ENCODE measurements at places on chromosomes 12 and 14.

DNA sequence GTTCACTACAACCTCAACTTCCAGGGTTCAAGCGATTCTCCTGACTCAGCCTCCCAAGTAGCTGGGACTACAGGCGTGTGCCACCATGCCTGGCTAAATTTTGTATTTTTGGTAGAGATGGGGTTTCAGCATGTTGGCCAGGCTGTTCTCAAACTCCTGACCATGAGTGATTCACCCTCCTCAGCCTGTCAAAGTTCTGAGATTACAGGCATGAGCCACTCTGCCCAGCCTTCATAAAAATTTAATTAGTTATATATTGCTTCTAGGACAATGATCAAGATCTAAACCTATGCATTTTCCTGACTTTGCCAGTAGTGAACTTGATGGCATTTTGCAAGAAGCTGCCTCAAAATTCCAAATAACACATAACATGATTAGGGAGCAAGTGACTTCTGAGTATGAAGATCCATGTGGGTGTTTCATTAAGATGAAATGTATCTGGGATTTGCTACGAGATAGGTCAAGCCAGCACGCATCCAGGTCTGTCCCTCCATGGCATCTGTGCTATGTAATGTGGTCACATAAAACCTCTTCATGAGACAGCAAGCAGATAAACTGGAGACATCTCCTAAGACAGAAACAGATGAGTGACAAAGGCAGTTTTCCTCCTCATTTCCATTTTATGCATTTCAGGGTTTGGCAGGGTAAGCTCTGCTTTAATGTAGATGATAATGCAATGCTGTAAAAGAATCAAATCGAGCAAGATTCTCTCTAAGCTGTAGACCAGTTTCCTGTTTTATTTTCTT, 319.4 kb upstream of the ATP2B1 start:
- H3K4me3 ChIP-seq = no peak overlapping the region
- peak overlapping the region; percentile 88 for H3K27ac ChIP-seq
- H3K4me1 ChIP-seq = peaks cover 17% of the 10 kb centered on the region
- H3K36me3 ChIP-seq = peaks cover 2% of the 10 kb centered on the region

DNA sequence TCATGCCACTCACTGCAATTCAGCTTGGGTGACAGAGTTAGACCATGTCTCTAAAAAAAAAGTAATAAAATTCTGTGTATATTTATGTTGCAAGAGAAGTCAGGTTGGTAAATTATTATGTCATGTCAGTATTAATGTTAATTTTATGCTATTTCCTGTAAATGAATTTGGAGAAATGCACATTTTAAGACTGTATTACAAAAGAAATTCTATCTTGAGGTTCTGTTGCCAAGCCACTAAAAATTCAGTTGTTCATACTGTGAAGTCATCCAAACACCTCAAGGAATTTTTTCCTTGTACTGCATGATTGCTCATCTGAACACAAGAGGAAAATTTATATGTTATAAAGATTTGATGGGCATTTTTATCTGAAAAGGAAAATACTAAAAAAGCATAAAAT, 23.3 kb upstream of the HMGA2 start:
- no peak for DNase-seq
- H3K4me3 ChIP-seq = no peak overlapping the region
- H3K4me1 ChIP-seq = peaks cover 24% of the 10 kb centered on the region
- peaks cover 4% of the 10 kb centered on the region for H3K27me3 ChIP-seq
- no peak overlapping the region for H3K27ac ChIP-seq

DNA sequence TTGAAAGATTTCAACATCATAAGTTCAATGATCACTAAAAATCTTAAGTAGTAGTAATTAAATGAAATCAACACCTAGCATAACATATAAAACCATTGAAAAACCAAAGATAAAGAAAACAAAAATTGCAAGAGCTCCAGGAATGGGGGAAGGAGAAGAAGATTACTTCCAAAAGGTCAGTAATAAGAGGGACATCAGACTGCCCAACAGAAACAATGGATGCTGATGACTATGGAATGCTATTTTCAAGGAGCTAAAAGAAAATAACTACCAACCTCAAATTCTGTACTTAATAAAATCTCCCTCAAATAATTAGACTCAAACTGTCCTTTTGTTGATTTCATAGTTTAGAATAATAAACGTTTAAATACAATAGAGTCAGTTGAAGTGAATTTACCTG, 314.5 kb upstream of the LMO3 start:
- H3K27me3 ChIP-seq = no peaks in the 10 kb centered on the region
- no peaks in the 10 kb centered on the region for H3K4me1 ChIP-seq
- H3K27ac ChIP-seq = no peak overlapping the region
- no peak for DNase-seq
- peaks cover 3% of the 10 kb centered on the region for H3K36me3 ChIP-seq

DNA sequence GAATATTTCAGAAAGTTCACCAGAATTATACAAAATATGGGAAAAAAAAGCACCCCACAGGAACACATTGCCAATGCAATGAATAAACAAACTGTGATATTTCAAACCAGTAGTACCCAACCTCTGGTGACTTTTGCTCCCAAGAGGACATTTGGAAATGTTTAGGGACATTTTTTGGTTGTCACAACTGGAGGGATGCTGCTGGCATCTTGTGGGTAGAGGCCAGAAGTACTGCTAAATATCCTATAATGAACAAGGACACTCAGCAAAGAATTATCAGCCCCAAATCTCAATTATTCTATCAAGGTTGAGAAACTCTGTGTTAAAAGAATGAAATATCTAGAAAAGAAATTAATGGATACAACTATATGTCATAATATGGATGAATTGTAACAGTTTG, 1334.4 kb upstream of the FLRT2 start:
- no peak overlapping the region for H3K27ac ChIP-seq
- DNase-seq = no peak
- no peaks in the 10 kb centered on the region for H3K27me3 ChIP-seq
- no peaks in the 10 kb centered on the region for H3K4me1 ChIP-seq
- peaks cover 3% of the 10 kb centered on the region for H3K36me3 ChIP-seq

- no peaks in the 10 kb centered on the region for H3K27me3 ChIP-seq
- H3K27ac ChIP-seq = no peak overlapping the region
- no peak overlapping the region for H3K4me3 ChIP-seq
- peaks cover 22% of the 10 kb centered on the region for H3K36me3 ChIP-seq
- DNase-seq = no peak
Observed at GRCh38 chr12:117144599-117144998, 45.4 kb upstream of the TESC start.

DNA sequence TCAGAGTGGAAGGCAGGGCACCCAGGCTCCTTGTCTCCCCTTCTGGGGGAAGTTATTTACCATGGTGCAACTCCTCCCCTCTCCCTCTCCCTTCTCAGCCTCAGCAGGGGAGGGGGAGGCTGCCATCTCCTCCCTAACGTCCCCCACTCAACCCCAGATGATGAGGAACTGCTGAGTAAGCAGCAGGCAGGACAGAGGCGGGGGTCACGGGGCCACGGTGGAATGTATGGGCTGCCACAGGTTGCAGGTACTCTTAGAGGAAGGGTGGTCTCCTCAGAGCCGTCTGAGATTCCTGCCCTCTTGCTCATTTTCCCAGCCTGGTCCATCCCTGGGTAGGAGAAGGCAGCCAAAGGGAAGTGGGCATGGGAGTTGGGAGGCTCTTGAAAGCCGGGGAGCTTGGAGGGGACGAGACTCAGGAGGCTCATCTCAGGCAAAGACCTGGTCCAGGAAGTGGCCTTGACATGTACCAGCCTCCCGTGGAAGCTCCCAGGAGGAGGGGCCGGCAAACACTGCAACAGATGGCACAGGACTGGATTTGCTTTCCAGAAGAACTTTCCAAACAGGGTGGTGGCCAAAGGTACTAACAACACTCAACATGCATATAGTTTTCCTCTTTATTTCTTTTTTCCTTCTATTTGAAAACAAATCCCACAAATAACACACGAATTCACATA, 19.0 kb downstream of the RIN3 start:
- no peaks in the 10 kb centered on the region for H3K36me3 ChIP-seq
- peaks cover 8% of the 10 kb centered on the region for H3K4me1 ChIP-seq
- no peak overlapping the region for H3K27ac ChIP-seq
- DNase-seq = no peak
- peaks cover 8% of the 10 kb centered on the region for H3K27me3 ChIP-seq

DNA sequence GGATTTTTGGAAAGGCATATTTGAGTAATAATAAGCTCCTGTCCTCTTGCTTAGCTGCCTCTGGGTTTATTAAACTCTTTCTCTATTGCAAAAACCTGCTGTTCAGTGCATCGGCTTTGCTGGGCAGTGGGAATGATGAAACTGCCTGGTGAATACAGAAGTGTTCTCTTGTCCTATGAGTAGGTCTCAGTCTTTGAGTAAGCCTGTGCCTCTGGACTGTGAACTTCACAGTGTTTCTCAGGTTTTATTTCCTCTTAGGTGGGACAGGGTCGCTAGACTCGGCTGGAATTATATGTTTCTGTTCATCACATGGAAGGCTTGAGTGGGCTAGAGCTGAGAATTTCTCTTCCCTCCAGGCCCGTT, 46.4 kb downstream of the CRADD start:
- H3K4me1 ChIP-seq = peaks cover 7% of the 10 kb centered on the region
- H3K4me3 ChIP-seq = no peak overlapping the region
- H3K36me3 ChIP-seq = no peaks in the 10 kb centered on the region

DNA sequence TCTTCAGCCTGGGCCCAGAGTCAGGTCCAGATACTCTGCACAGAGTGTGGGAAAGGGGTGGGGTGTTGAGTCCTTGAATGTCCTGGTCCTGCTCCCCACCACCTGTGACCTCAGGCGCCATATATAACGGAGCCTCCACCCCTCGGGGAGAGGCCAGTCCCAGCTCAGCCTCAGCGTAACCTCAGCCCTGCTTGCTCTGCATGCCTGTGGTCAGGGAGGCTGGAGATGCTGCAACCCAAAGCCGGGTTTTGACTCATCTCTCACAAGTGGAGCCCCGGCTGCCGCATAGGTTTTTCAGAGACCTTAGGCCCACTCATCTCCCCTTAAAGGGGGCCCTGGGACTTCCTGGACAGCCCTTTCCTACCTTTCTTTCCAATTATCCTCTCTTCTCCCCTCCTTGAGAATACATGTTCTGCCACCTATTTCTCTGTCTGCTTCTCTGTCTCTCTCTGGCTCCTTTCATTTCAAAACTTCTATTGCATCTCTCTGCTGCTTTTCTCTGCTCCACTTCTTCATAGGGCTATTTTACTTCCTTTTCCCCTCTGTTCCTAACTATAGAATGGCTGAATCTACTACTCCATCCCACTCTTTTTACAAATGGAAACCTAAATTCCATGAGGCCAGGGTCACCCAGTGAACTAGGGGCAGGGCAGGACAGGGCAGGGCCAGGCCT, 1.2 kb downstream of the ITGB7 start:
- no peak for DNase-seq
- peaks cover 3% of the 10 kb centered on the region for H3K27me3 ChIP-seq
- H3K4me1 ChIP-seq = peaks cover 12% of the 10 kb centered on the region
- no peak overlapping the region for H3K4me3 ChIP-seq
- no peaks in the 10 kb centered on the region for H3K36me3 ChIP-seq

DNA sequence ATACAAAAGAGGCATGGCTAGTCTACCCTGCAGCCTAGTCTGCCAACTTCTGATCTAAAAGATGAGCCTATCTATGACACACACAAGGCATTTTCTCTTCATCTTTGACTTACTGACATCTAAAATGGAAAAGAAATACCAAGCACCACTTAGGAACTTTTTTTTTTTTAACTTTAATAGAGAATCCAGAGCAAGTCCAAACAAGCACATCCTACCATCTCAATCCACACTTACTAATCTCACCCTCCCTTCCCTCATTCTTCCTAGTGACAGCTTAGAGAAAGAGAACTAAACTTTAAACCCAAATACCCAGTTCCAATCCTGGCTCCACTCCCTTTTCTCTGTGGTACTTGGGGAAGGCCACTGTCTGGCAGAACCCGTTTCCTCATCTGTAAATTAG, 31.8 kb downstream of the BDKRB1 start:
- H3K4me1 ChIP-seq = peaks cover 6% of the 10 kb centered on the region
- no peak for DNase-seq
- H3K36me3 ChIP-seq = peaks cover 15% of the 10 kb centered on the region
- no peak overlapping the region for H3K4me3 ChIP-seq

DNA sequence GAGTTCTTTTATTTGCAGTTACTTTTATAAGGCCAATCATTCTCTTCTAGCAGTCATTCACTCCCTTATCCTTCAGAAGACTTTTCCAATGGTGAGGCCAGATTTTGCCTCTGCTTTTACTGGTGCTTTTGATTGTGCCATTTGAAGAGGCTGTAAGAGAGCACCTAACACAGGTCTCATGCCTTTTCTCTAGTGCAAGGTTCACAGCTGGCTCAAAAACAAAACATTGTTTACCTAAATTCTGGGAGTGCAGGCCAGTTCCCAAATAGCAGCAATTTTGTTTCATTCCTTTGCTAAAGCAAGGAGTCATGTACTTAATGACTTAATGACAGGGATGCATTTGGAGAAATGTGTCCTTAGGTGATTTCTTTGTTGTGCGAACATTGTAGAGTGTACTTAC, 192.0 kb downstream of the SYT10 start:
- no peak for DNase-seq
- no peak overlapping the region for H3K27ac ChIP-seq
- no peaks in the 10 kb centered on the region for H3K27me3 ChIP-seq
- H3K4me3 ChIP-seq = no peak overlapping the region
- H3K36me3 ChIP-seq = no peaks in the 10 kb centered on the region

DNA sequence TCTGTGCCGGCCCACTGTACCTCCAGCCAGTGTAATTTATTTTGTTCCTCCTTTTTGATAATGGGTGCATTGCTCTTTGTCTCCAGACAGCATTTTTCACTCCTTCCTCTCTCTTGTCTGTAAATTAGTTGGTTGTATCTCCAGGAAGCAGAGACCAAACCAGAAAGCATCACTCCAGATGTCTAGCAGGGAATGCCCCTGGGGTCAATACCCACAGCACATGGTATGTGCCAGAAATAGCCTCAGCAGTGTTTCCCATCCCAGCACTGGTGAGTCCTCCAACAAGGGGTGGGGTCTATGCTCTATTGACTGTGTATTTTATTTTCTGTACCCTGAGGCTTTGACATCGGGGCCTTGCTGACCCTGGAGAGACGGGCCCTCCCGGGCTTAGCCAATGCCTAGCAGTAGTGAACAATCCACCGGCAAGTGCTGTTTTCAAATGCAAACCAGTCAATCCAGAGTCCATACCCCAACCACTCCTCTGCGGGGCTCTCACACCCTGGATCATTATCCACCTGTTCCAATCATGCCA, 50.2 kb upstream of the FZD10 start:
- H3K36me3 ChIP-seq = no peaks in the 10 kb centered on the region
- peaks cover 54% of the 10 kb centered on the region for H3K27me3 ChIP-seq
- H3K4me1 ChIP-seq = peaks cover 34% of the 10 kb centered on the region
- no peak overlapping the region for H3K4me3 ChIP-seq

- H3K36me3 ChIP-seq = no peaks in the 10 kb centered on the region
- no peaks in the 10 kb centered on the region for H3K4me1 ChIP-seq
Observed at GRCh38 chr14:105497671-105498429, 6.8 kb downstream of the TEDC1 start.

GRCh38 chr14:56394826-56395530, 184.6 kb upstream of the TMEM260 start:
- no peak for DNase-seq
- no peaks in the 10 kb centered on the region for H3K36me3 ChIP-seq
- H3K27ac ChIP-seq = no peak overlapping the region
- no peak overlapping the region for H3K4me3 ChIP-seq

Data from type B pancreatic cell (in vitro differentiated cells).